ENCODE measurements at places on chromosomes 5 and 9. TPM values are rescaled to one million over a fixed set of nuclear protein-coding genes. Genes with fewer than 3 reads are reported as not detected.
A peak's percentile ranks its signal among the peaks of the same experiment; 100 is the strongest.

GRCh38 chr9:18947892-18948339 lies 85.1 kb downstream of the SAXO1 start:
- no peak overlapping the region for H3K4me3 ChIP-seq
- no peak overlapping the region for H3K27ac ChIP-seq
- no peaks in the 10 kb centered on the region for H3K36me3 ChIP-seq
- H3K4me1 ChIP-seq: no peaks in the 10 kb centered on the region

Gene RAB3C
- total RNA-seq: not detected

Gene CFAP77
- 0.26 TPM for total RNA-seq

DNA sequence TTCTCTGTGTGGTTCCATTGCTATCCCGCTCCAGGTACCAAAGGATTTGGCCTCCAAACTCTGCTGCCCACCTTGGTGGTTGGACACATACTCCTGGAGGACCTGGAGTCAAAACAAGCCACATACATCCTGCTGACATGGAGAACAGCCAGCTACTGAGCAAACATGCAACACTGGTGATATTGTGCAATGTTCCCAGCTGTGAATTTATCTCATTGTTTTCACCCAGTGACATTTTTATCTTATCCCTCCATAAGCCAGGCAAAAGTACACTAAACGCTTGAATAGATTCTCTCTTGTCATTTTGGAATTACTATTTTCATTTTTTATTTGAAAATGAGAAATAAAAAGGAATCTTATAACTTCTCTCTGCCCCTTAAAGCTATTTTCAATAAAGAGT lies 11.1 kb upstream of the CTSL start:
- H3K4me3 ChIP-seq: no peak overlapping the region
- H3K36me3 ChIP-seq: no peaks in the 10 kb centered on the region
- H3K27ac ChIP-seq: peak overlapping the region; percentile 100
- H3K4me1 ChIP-seq: peaks cover 24% of the 10 kb centered on the region
- DNase-seq: peak; percentile 93

Gene SMC5
- 29.2 TPM for total RNA-seq

Gene SSBP2
- 30.8 TPM for total RNA-seq

DNA sequence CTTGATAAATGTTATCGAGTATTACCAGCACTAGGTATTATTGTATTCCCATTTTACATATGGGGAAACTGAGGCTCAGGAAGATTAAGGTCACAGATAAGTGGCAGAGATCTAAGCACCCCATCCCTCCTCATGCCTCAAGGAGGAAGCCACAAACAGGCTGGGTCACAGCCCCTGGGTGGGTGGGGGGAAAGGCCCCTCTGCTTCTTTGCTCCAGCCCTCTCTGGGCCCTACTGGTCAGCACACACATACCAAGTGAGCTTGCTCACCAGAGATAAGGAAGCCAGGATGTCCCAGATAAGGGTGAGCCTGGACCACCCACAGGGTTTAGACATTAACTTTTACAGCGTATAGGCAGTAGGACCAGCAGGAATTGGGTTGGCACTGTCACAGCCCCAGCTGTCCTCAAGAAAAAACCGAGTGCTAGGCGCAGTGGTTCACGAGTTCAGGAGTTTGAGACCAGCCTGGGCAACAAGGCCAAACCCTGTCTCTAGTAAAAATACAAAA lies 45.3 kb downstream of the STK10 start:
- H3K4me3 ChIP-seq: no peak overlapping the region
- H3K27ac ChIP-seq: no peak overlapping the region
- H3K36me3 ChIP-seq: no peaks in the 10 kb centered on the region
- no peaks in the 10 kb centered on the region for H3K4me1 ChIP-seq
- DNase-seq: peak; percentile 59
- no peaks in the 10 kb centered on the region for H3K27me3 ChIP-seq

DNA sequence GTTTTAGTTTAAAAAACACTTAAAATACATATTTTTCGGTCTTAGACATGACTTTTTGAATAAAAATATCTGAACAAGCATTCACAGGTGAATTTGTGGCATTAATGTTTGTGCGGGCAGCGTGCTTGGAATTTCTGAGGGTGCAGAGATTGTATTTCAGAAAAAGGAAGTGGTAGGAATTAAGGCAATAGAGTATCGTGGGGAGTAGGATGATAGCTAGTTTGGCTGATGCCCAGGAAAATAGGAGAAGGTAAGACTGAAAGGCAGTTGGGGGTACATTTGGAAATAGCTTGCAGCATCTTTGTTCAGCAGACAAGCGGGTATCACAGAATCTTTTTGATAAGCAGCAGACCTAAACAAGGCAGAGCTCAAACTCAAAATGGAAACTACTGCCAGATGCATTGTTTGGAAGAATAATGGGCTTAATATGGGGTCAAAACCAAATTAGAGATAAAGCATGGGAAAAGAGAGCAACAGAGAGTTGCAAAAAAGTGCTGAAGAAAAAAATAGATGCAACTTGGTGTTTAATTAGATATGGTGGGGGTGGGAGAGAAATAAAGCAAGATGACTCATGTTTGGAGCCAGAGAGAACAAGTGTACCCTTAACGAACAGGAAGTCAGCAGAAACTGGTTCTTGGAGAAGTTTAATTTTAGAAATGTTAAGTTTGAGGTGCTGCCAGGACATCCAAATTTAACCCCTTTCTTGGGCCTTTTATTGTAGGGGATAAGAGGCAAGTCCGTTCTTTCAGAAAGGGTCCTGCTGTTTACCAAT lies 85.7 kb upstream of the ARRDC3 start:
- H3K27me3 ChIP-seq: no peaks in the 10 kb centered on the region
- H3K4me3 ChIP-seq: no peak overlapping the region
- DNase-seq: no peak
- H3K36me3 ChIP-seq: no peaks in the 10 kb centered on the region
- H3K4me1 ChIP-seq: no peaks in the 10 kb centered on the region
- no peak overlapping the region for H3K27ac ChIP-seq
